C1 segment of cervical spinal cord (tissue), 14 donors: ENCODE measurements at places on chromosomes 1 and 21.

GRCh38 chr1:221439747-221440501 lies 302.0 kb downstream of the DUSP10 start:
- DNase-seq = no peak

- DNase-seq = no peak
Measured at GRCh38 chr1:81605023-81605422, 195.7 kb upstream of the ADGRL2 start.

GRCh38 chr1:68081775-68082283 lies 31.4 kb upstream of the DIRAS3 start:
- DNase-seq = no peak

- no peak for DNase-seq
Measured at GRCh38 chr1:26338670-26339069, 15.3 kb downstream of the CRYBG2 start.
